Gastroesophageal sphincter (tissue), 4 donors: ENCODE measurements at places on chromosomes 6 and 20. TPM values are rescaled to one million over a fixed set of nuclear protein-coding genes. Genes with fewer than 3 reads are reported as not detected.

- peak; percentile 94 for ATAC-seq
These were observed at the start of gene SCAND1 for GRCh38 chr20:35954200-35954906. Gene SCAND1 (minus strand): TSS chr20:35954502. CDS start chr20:35954284, 218 bp downstream.

DNA sequence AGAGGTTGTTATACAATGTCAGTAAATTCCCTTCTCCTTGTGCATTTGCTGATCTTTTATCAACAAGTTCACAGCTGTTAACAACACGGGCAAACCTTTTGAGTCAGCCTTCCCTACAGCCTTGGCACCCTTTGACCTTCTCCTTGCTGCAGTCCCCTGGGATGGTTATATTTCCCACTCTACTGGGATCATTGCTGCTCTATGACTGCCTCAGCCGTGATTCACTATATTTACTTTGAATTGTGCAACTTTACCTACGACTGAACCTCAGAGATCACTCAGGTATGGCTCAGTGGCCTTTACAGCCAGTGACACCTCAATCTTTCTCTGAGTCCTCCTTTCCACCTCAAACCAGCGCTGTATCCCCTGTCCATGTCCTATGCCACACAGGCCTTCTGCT, 1293.3 kb downstream of the EPHA7 start:
- ATAC-seq = no peak

- ATAC-seq = no peak
These were observed 331.3 kb downstream of the KIF16B start for GRCh38 chr20:16241911-16242310.

- ATAC-seq = no peak
These were observed 70.8 kb upstream of the IYD start for GRCh38 chr6:150298030-150298380.

GRCh38 chr6:161094955-161095354, 103.4 kb downstream of the MAP3K4 start:
- ATAC-seq = no peak

- ATAC-seq = no peak
These were observed 93.1 kb downstream of the RREB1 start for GRCh38 chr6:7200598-7201443.

Gene WFDC12
- total RNA-seq = not detected

GRCh38 chr6:149235130-149235561, 82.4 kb upstream of the TAB2 start:
- peak; percentile 19 for ATAC-seq

- no peak for ATAC-seq
These were observed 82.7 kb downstream of the CFAP61 start for GRCh38 chr20:20134941-20135575.

Gene C2
- 33.4 TPM for total RNA-seq

- ATAC-seq = no peak
These were observed 328.2 kb upstream of the JAG1 start for GRCh38 chr20:11001764-11002540.

DNA sequence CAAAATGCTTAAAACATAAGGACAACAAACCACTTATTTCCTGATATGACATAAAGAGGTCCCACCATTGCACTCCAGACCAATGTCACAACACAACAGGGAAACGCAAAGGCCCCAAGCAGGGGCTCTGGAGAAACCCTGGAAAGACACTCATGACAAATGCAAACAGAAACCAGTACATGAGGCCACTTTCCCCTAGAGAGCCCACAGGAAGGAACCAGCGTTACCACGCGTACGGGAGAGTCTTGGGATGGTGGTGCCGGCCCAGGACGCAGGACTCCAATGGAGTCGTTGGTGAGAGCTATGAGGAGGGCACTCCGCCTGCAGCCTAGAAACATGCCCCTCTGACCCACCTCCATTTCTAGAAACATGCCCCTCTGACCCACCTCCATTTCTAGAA, 20.2 kb downstream of the GMEB2 start:
- ATAC-seq = no peak

Gene DSTN
- 2,969 TPM for total RNA-seq

DNA sequence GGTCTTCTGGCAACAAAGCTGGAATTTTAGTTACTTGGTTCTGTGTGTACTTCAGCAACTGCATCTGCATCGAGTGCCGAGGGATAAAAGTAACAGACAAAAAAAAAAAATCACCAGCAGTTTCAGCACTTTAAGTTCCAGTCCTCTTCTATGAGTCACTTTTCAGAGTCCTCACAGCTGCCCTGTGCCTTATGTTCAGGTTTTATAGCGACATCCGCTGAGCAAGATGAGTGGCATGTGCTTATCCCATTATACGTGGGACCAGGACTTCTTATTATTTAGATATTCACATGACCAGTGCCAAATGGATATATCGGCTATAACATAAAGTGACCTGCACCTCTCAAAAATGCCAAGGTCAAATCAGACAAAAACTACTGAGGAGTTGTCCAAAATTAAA, 242.9 kb downstream of the FOXA2 start:
- no peak for ATAC-seq

Gene DDX43
- 3.7 TPM for total RNA-seq

Gene TRIM39
- 21.9 TPM for total RNA-seq

DNA sequence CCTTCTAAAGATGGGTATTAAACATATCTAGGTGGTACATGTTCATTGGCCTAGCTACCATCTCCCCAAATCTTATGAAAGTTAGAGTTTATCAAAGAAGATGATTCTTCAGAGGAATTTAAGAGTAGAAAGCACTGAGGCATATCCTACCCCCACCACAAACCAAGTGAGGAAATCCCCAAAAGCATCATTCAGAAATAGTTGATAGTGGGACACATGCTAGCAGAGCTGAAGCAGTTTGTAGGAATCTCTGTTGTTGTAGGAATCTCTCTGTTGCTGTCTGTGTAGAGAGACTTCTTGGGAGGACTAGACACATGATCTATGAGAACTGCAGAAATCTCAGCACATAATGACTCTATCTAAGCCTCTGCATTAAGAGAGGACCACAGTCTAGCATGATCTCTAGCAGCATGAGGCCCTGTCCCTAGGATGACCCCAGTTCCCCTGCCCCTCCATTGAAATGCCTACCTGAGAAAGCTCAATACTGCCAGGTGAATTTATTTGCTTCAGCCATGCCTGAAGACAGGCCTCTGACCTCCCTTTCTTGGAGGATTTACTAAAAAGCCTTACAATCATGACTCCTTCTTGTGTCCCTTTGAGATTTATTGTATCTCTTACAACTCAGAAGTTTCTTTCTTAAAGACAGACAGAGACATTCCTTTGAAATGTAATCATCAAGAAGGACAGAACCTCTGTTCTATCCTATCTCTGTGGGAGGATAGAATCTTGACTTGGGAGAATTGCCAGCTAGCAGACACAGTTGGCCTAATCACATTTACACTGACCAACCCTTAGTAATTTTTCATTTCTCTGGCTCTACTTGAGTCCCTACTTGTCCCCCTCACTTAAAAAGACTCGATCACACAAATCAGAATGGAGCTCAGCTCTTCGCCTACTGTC, 582.4 kb downstream of the PHF3 start:
- ATAC-seq = no peak

Gene ANKRD66
- 0.15 TPM for total RNA-seq

- ATAC-seq = no peak
These were observed 5.3 kb downstream of the WFDC5 start for GRCh38 chr20:45109634-45110033.

Gene CLPSL2
- not detected for total RNA-seq

Gene ULBP3
- not detected for total RNA-seq

- ATAC-seq = no peak
These were observed 183.8 kb downstream of the CDH4 start for GRCh38 chr20:61435823-61436220.

GRCh38 chr20:52975029-52975732, 3.0 kb downstream of the TSHZ2 start:
- no peak for ATAC-seq

Gene ITPR3
- 25.0 TPM for total RNA-seq

GRCh38 chr6:56742122-56742791, 99.6 kb upstream of the DST start:
- no peak for ATAC-seq

DNA sequence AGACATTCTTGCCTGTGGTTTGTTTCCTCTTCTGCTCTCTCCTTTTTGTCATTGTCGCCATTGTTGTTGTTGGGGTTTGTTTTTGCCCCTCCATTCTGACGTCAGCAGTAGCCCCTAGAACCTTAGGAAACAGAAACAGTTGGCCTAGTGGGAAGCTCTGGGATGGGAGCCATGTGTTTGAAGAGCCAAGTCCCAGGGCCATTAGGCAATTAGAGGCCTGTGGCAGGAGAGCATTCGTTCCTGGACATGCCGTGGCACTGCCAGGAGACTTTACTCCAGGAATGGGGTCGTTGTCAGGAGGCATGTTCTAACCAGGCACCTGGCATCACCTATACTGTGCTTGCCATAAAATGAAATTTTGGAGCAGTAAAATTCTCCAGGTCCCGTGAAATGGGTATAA, 39.7 kb downstream of the PPARD start:
- ATAC-seq = peak; percentile 41

DNA sequence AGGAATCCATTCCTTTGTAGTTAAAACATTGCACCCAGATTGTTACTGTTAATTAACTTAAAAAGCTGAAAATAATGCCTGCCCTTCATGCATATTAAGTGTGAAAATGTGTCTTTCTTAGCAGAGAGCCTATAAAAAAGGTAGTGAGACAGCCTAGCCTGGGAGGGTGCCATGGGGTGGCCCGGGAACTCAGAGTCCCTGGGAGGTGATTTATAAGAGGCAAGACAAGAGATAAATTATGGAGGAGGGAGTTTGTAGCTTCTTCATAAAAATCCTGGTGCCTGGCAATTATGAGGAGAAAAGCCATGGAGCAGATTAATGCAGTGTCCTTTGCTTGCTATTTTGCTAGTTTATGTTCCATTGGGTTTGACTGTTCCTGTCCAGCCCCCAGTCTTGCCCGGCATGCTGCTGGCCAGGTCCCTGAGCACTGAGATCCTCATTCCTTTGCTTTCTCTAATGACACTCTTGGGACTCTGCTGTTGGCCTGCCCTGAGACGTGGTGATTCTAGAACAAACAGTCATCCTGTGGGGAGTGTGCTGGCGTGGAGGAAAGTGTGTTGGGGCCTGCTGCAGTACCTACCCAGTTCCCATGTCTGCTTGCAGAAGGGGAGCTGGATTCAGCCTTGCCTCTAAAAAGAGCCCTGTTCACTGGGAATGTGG, 4.2 kb downstream of the MLN start:
- ATAC-seq = no peak

- ATAC-seq = no peak
These were observed 1.4 kb upstream of the TRIM39 start for GRCh38 chr6:30325150-30325872.

GRCh38 chr6:116070616-116071389, 10.1 kb upstream of the FRK start:
- ATAC-seq = no peak

DNA sequence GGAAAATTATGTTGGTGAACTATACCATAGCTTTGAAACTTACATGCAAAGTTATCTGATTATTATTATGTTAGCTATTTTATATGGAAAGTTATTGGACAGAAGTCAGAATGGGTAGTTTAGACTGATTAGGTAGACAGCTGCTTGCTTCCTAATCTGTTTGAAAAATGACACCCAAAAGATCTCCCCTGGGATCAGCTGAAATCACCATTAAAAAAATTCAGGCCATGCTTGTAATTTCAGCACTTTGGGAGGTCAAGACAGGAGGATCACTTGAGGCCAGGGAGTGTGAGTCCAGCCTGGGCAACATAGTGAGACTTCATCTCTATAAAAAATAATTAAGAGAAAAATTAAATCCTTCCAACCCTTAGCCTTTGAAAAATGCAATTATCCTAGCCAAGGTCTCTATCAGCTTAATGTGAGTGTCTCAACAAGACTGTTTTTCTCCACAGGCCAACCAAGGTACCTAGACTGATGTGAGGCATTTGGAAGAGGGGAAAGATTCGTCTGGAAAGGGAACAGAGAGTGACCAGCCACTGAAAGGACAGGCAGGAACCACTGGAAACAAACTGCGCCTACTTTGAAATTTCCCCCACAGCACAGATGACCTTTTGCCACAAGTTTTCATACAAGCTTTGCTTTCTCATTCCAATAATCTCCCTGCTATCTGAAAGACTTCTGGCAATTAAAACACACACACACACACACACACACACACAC, 232.3 kb downstream of the GMPR start:
- no peak for ATAC-seq

GRCh38 chr6:28981833-28982475, 23.2 kb downstream of the ZNF311 start:
- ATAC-seq = peak; percentile 84

GRCh38 chr6:167917551-167918154, 79.8 kb upstream of the KIF25 start:
- no peak for ATAC-seq

DNA sequence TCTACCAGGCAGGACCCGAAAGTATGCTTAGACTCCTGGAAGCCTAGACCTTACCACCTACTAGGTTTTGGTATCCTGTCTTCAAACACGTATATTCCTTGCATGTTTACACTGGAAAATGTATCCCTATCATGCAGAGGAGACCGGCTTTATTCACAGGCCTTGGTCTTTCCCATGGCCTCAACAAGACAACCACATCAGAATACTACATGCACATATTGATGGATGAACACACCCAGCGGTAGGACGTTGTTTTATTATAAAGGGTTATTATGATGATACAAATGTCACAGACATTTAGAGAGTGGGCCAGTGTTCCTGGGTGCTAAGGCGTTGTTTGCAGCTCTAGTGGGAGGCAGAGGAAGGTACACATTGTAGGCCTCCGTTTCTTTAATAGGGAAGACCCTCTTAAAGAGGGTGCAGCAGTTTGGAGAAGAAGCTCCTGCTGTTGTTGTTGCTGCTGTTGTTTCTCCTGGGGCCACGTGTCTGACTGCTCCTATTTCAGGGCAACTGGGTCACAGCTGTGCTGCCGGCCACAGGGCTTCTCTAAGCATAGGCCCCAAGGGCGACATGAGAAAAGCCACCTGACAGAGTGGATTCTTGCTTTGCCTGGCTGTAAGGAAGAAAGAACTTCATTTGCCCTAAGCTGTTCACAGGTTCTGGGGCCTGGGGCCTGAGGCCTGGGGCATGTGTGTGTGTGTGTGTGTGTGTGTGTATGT, 98.3 kb upstream of the SASH1 start:
- ATAC-seq = no peak

Gene RFX6
- total RNA-seq = not detected

- no peak for ATAC-seq
These were observed 179.5 kb downstream of the ADAT2 start for GRCh38 chr6:143271024-143271423.

Gene CFB
- 15.5 TPM for total RNA-seq

Gene TSPO2
- not detected for total RNA-seq

DNA sequence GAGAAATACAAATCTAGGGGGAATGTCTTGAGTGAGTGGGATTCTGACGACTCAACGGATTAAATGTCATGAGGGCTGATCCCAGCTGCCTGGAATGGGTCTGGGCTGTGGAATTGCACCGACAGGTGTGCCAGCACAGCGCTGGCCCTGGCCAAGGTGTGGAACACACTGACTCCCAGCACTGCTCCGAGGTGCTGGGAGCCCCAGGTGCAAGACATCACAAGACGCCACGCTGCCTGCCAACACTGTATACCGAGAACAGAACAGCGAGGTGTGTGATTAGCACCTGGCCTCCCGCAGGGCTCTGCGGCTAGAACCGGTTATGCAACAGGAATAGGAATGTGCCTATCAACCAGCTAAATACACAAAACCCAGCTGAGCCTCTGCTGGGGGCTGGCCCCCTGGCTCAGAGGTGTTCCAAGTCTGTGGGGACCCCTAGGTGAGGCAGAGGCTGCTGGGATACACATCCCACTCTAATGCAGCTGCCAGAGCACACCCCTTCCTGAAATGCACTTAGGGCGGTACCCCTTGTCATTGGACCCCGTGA, 24.8 kb upstream of the APMAP start:
- no peak for ATAC-seq
